Activated T-helper 2 cell treated with anti-CD3 and anti-CD28 coated beads, Interferon-gamma antibody, Interleukin-2, Interleukin-4, amounts not matched to agents 10 μg/mL and 5 μg/mL and 100 μg/mL, durations not matched to agents 14 hours and 24 hours and 36 hours (primary cell): ENCODE measurements at places on chromosomes 7 and 10. TPM values are rescaled to one million over a fixed set of nuclear protein-coding genes. Genes with fewer than 3 reads are reported as not detected.

SLC13A4 gene
- total RNA-seq = not detected in 2 replicates

ANXA8 gene
- 7.0 and 7.5 TPM in 2 replicates for total RNA-seq

OR2A12 gene
- not detected in 2 replicates for total RNA-seq

DNA sequence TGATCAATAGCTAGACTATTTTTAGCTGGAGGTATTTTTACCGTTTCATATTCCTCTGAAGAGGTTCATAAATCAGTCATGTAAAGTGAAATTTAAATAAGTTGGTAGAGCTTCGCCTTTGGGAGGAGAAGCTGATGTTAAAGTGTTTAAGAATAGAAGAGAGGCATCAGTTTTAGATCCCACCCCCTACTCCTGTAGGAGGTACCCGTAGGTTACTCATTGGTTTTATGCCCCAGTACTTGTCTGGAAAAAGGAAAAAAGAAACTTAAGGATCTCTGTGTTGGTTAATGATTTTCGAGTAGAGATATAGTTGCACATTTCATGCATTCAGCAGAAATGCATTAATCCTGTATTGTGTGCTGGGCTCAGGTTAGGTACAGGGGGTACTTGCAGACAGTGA, 8.7 kb downstream of the ZNF365 start:
- no peak for DNase-seq

- no peak for DNase-seq
These were observed 223.2 kb downstream of the FANK1 start for GRCh38 chr10:126119599-126119998.

DNA sequence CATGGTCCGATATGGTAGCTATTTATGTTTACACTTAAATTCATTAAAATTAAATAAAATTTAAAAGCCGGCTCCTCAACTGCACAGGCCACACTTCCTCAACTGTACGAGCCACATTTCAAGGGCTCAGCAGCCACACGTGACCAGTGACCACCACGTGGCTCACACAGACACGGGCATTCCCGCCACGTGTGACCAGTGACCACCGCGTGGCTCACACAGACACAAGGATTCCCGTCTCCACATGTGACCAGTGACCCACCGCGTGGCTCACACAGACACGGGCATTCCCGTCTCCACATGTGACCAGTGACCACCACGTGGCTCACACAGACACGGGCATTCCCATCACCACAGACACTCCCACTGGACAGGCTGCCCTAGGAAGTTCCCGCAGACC, 91.3 kb downstream of the PDGFA start:
- DNase-seq = no peak

DNA sequence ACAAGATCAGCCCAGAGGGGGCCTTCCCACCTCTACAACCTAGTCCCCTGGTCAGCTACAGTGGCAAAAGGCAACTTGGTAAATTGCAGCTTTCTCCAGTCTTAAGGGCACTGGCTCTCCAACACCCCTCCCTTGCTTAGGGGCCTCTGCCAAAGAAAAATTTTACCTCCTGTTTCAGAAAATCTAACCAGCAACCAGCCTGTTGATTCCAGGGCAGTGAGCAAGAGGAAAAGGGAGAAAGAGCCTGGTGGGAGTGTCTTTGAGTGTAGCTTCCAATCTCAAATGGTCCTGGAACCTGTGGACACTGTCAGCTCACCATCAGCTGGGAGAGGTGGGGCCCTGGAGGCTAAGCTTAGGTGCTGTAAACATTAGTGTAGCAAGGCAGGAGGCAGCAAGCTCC, 22.9 kb downstream of the ACTR1A start:
- DNase-seq = no peak

GRCh38 chr10:75438275-75438674, 6.9 kb downstream of the LRMDA start:
- no peak for DNase-seq
